ENCODE measurements at places on chromosomes 3 and 15.

GRCh38 chr3:43132193-43132592 is 26.3 kb upstream of the POMGNT2 start:
- no peak for DNase-seq

GRCh38 chr3:119662604-119663373 is 2.4 kb upstream of the POPDC2 start:
- no peak for DNase-seq

GRCh38 chr3:122760453-122761271 is 33.0 kb downstream of the HSPBAP1 start:
- DNase-seq = no peak

GRCh38 chr3:27094721-27095120 is 274.5 kb downstream of the NEK10 start:
- DNase-seq = no peak

- DNase-seq = no peak
Observed at GRCh38 chr15:64535460-64536243, 75.3 kb downstream of the ZNF609 start.

GRCh38 chr15:69536726-69537512 is 84.3 kb downstream of the RPLP1 start:
- no peak for DNase-seq

DNA sequence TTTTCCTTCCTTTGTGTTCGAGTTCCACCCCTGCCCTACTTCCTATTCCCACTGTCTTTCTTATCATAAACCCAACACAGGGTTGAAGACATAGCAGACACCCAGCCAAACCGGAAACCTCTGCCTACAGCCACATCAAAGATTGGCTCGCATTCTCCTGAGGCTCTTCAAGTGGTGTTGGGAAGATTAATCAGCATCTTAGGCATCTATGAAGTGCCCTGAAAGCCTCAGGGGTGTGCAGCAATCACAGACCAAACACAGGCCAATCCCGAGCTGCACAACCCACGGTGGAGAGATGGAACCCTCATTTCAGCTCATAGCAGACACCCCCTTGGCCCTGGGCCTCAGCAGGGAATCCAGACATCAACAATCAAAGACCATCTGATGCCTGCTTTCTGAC is 255.9 kb downstream of the XXYLT1 start:
- DNase-seq = no peak
